NCI-H226 (cell line): ENCODE measurements at places on chromosomes 6 and 20.
A peak's percentile ranks its signal among the peaks of the same experiment; 100 is the strongest.

DNA sequence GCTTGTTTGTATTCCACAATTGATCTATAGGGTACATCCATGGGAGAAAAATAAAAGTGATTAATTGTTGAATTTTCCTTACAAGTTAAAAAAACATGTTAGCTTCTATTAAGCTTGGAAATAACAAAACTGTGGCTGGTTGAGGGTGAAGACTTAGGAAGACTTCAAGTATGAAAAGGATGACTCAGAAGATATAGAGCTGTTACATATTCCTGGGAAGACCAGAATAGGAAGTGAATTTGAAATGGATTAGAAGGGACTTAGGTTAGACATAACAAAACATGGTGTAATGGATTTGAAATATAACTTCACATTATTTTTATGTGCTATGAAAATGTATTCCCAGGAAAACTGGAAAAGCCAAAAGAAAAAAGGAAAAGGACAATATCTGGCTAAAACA lies 732.2 kb downstream of the HDGFL1 start:
- DNase-seq, result no peak

DNA sequence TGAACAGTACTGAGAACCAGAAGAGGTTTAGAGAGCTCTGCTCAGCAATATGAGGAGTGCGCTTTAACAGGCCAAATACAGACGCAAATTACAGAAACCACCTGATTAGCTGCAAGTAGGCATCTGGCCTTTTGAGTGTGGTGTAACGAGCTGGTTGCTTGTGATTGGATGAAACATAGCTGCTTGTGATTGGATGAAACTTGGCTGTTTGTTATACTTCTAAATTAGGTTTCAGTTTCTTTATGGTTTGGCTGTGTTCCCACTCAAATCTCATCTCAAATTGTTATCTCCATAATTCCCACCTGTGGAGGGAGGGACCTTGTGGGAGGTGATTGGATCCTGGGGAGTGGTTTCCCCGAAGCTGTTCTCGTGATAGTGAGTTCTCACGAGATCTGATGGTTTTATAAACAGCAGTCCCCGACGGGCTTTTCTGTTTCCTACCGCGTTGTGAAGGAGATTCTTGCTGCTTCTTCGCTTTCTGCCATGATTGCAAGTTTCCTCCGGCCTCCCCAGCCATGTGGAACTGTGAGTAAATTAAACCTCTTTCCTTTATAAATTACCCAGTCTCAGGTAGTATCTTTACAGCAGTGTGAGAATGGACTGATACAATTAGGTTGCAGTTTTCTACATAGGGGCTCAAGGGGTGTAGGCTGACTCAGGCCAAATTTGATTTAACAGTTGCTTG lies 655.9 kb upstream of the MAN1A1 start:
- DNase-seq, result no peak

DNA sequence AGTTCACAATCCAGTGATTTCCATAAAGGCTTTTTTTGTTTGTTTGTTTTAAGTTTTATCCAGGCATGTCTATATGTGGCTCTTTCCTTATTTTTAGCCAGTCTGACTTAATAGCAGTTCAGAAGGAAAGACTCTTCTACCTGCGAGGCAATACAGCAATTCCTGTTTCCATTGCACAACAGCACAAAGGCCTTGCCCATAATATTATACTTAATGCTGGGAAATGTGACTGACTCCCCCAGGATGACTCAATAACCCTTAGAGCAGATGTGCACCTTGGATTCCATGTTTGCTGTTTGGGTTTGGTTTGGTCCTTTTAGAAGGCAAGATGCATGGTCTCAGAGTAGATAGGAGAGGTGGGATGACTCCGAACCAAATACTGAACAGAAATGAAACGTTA lies 184.1 kb downstream of the MTFR2 start:
- peak; percentile 80 for DNase-seq

- no peak for DNase-seq
Observed at GRCh38 chr6:100925749-100926148, 44.6 kb upstream of the ASCC3 start.

- DNase-seq, result no peak
Observed at GRCh38 chr6:167781066-167781767, 45.5 kb upstream of the AFDN start.

- no peak for DNase-seq
Observed at GRCh38 chr20:21388566-21388965, 8.8 kb downstream of the NKX2-4 start.

DNA sequence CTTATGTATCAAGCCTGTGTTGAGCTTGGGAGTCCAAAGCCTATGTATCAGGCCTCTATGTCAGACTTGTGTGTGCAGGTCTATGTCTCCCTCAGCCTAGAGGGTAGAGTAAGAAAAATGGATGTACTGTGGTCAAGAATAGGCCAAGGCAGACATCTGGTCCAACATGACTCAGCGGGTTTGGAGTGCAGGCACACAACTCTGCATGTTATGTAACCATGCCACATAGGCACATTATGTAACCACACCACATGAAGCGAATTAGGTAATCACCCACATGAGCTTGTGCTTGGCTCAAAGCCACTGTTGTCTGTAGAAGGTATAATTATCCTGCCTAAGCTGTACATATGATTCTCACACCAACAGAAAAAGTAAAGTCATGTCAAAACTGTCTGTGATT lies 1190.5 kb upstream of the EYS start:
- peak; percentile 33 for DNase-seq

GRCh38 chr6:162154001-162154400 lies 573.6 kb downstream of the PRKN start:
- DNase-seq, result no peak

DNA sequence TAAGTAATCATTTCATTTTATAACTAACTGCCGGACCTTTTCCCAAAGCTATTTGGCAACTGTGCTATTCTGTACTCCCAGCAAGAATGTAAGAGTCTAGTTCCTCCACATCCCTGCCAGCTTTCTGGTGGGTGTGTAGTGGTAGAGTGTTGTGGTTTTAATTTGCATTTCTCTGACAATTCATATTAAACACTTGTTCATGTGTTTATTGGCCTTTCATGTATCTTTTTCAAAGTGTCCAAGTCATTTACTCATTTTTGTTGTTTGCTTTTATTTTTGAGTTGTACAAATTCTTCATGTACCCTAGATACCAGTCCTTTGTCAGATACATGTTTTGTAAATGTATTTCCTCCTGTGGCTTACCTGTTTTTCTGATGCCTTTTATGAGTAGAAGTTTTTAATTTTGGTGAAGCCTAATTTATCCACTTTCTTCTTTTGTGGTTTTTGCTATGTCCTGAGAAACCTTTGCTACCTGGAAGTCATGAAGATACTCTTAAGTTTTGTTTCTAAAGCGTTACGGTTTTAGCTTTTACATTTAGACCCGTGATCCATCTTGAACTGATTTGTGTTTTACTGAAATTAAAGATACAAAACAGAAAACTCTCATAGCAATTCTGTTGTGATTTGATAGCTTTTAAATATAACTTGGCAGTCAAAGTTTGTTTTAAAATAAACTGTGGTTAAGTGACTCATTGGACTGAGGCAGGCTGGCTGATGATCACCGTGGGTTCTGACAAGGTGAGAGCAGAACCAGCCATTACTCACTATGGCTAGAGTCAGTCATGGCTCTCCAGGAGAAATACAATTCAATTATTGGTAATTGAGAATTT lies 8.0 kb downstream of the MYLIP start:
- DNase-seq, result peak; percentile 77

GRCh38 chr6:43809417-43810305 lies 39.6 kb downstream of the VEGFA start:
- DNase-seq, result peak; percentile 85

DNA sequence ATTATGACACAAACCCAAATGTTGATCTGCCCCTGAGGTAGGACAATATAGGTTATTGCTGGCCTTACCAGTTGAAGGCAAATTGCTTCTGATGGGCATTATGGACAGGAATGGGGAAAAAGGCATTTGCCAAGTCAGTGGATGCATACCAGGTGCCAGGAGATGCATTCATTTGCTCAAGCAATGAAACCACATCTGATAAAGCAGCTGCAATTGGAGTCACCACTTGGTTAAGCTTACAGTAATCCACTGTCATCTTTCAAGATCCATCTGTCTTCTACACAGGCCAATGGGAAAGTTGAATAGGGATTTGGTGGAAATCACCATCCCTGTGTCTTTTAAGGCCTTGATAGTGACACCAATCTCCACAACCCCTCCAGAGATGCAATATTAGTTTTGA lies 648.6 kb downstream of the COL12A1 start:
- no peak for DNase-seq

- no peak for DNase-seq
Observed at GRCh38 chr6:319177-320131, 27.2 kb downstream of the DUSP22 start.

GRCh38 chr20:34621383-34622367 lies 55.2 kb downstream of the PIGU start:
- no peak for DNase-seq

DNA sequence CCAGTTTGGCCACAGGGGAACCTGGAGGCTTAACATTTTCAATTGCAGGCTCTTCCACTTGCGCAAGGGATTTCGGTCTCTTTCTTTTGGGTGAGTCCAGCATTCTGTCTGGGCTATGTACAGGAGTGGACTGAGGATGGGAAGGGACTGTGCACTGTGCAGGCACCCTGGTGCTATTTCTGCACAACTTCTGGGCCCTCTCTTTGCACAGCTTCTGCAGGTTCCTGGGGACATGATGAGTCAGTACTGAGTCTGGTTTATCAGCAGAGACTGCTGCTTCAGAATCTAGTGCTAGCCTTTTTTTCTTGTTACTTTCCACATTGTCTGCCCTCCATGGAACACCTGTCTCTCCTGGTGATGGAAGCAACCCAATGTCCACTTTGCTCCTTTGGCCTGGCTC lies 78.5 kb upstream of the ASF1A start:
- DNase-seq, result no peak

DNA sequence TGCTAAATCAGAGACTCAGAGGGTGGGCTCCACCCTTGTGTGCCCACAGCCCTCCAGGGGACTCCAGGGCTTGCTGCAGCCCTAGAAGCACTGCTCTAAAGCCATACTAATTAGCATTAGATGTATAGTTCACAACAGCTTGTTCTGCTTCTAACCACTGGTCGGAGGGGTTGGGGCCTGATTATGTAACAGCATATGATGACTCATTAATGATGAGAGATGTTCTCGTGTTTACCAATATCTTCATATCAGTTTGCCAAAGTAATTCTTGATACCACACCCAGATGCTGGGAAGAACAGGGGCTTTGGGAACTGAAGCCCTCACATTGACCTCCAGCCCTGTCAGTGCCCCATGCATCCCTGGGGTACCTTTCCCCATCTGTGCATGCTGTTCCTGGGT lies 104.1 kb upstream of the FOXA2 start:
- no peak for DNase-seq

GRCh38 chr6:151351146-151351700 lies 40.1 kb downstream of the ZBTB2 start:
- no peak for DNase-seq

DNA sequence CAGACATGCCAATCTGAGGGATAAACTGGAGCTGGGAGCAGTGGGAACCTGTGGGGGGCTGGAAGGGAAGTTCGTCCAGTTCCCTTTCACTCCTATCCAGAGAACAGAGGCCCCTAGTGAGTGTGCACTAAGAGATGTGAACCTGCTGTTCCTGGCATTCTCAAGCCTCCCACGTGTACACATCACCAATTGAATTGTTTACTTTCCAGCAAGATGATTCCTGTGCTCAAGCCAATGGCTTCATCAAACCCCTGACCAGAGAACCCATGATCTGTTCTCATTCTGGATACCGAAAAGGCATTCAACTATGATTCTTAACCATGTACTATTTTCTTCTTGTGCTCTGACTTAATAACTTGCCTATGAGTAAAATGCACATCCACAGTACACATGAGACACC lies 10.2 kb upstream of the SLC22A3 start:
- peak; percentile 26 for DNase-seq

DNA sequence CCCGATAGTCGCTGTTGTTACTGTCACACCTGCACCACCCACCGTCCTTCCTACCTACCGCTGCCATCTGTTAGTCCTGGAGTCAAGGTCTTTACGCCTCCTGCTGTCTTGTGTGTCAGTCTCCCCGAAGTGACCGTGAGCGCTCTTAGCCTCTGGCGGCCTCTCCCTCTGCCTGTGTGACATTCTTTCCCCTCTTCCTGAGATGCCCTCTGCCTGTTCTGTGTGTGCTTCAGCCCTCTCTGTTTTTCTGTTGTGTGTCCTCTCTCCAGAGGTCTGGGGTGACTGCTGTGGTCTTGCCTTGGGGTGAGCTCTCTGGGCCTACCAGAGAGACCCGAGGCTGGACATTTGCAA lies 54.9 kb downstream of the TCP11 start:
- DNase-seq, result no peak

GRCh38 chr6:117506907-117507306 lies 24.4 kb downstream of the DCBLD1 start:
- DNase-seq, result no peak

GRCh38 chr6:132084811-132085509 lies 133.8 kb upstream of the CCN2 start:
- DNase-seq, result peak; percentile 94
